ENCODE measurements at places on chromosomes 7 and 10.

GRCh38 chr10:121891103-121891502 is 36.7 kb downstream of the ATE1 start:
- DNase-seq = no peak

DNA sequence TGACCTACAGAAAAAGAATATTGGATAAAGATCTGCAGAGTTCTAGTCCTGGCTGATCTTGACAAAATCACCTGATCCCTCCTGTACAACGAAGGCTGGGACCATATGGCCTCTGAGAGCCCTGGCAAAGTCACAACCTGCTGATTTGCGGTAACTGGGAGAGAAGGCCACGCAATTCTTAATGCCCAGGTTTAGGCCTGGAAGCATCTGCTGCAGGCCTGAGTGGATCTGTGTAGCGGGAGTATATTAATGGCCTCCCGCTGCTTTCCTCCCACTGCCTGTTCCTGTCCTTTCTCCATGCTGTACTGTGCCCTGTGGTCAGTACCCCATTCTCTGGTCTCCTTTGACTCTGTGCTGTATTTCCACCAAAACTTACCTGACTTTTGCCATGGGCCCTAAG is 24.2 kb downstream of the AKR1B1 start:
- no peak for DNase-seq

- DNase-seq = no peak
These were observed 17.4 kb downstream of the C7orf57 start for GRCh38 chr7:48052748-48053147.

DNA sequence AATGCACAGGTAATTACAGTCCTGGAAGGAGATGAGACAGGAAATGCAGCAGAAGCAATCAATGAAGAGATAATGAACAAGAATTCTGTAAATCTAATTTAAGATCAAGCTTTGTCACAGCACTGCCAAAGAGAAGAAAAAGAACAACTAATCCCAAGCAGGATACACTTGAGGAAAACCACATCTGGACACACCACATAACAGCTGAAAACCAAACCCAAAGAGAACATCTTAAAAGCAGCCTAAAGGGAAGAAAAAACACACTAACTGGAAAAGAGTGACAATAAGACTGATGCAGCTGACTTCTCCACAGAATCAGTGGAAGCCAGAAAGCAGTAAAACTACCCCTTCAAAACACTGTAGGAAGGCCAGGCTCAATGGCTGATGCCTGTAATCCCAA is 10.2 kb downstream of the CYTH3 start:
- DNase-seq = no peak

DNA sequence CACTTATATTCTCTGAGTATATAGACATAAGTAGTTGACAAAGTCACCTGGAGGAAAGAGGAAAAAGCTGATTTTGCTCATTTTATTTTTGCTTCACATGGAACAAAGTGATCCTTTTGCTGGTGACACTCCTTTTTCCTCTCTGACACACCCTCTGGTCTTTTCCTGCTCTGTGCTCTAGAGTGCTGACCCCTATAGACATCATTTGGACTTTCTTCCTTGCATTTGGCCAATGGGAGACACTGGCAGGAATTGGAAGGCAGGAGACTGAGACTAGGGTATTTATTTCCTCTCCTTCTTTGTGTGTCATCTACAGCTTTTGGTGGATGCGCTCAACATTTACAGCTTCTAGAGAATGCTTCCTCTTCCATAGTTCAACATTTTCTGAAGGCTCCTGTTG is 1078.1 kb downstream of the SORCS1 start:
- no peak for DNase-seq

GRCh38 chr10:68086011-68086410 is 10.9 kb upstream of the HERC4 start:
- no peak for DNase-seq

GRCh38 chr7:43592326-43592725 is 9.4 kb downstream of the STK17A start:
- DNase-seq = no peak

DNA sequence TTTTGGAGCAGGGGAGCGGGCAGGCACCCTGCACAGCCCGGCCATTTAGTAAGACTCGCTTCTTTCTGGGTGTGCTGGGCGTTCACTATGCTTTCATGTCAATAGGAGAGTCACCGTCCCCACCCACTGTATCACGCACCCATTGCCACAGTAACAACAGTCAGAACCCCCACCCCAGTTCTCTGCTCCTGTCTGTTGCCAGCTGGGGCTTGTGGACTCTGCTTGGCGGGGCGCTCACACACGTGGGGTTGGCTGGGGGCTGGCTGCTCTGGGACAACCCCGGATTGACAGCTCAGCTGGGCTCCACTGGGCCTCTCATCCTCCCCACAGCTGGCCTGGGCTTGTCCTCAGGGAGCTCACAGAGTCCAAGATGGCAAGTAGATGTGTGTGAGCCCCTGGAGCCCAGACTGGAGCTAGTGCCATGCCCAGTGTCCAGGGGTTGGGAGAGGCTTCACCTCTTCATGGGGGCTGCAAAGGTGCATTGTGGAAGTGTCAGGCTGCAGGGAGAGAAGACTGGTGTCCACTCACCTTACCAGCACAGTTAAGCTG is 59.6 kb downstream of the GLRX3 start:
- DNase-seq = no peak

DNA sequence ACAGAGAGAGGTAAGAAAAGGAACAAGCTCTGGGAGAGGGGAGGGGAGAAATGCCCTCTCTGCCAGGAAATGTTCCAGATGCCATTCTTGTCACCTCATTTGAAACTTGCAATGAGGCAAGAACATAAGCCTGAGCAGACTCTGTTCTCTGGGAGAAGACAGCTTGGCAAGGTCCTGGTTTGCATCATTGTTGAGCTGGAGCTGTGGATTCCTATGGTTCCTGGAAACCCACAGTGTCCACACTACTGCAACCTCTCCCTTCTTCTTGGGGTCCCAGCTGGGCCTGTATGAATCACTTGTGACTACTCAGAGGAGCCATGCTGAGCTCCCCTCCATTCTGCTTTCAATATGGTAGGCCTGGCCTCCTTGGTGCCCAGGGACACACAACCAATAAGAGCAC is 60.8 kb upstream of the HECTD2 start:
- no peak for DNase-seq
